ENCODE measurements at places on chromosomes 12 and 14. TPM values are rescaled to one million over a fixed set of nuclear protein-coding genes. Genes with fewer than 3 reads are reported as not detected.
A peak's percentile ranks its signal among the peaks of the same experiment; 100 is the strongest.

DNA sequence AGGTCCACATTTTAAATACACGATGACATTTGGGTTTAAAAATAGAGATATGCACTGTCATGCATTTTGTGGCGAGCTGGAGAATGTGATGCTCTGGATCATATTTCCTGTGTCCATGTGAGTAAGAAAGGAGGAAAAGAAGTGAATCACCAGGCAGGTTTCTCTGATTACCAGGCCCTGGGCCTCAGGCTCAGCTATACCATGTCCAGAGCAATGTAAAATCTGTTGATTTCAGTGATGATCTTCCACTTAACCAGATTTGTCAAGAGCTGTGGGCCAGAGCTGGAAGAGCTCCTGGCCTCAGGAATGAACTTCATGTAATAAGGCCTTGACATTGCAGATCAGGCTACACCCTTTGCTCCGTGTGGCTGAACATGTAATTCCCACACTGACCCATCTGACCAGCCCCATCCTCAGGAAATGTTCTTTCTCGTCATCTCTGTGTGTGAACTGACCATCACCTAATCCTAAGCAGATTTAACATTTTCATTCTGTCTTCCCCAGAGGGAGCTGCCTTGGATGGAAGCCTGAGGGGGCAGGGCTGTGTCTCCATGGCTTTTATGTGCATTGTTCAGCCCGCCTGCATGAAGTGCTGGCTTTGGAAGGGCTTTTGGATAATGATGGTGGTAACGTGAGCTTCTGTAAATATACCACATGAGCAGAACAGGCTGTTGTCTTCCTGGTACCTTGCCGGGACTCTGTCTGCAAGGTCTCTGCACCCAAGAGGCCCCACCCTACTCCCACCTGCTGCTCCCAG lies 54.5 kb downstream of the CRACR2A start:
- no peak for DNase-seq

RPGRIP1 gene
- not detected for total RNA-seq

GRCh38 chr14:54929556-54929955 lies 26.9 kb upstream of the GCH1 start:
- DNase-seq, result no peak

GRCh38 chr12:110224379-110225304 lies 56.4 kb upstream of the ATP2A2 start:
- no peak for DNase-seq

GRCh38 chr12:64890873-64891468 lies 66.5 kb downstream of the TBC1D30 start:
- DNase-seq, result peak; percentile 51

- peak; percentile 7 for DNase-seq
Measured at GRCh38 chr14:75794615-75795038, 133.6 kb downstream of the TTLL5 start.

DNA sequence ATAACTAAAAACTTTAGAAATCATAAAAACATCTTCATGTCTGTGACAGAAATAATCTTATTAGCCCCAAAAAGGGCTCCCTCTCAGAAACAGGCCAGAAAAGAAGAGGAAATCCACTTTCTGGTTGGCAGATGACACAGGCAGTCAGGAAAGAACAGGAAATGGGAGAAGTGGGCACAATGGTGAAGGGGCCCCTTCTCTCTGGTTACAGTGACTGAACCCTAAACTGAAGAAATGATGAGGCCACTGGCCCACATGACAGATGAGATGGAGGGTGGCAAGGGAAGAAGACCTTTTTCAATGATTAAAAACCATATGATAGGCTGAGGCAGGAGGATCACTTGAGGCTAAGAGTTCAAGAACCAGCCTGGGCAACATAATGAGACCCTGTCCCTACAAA lies 21.1 kb downstream of the TCTN1 start:
- DNase-seq, result no peak

SMCO2 gene
- not detected for total RNA-seq

GRCh38 chr12:49557917-49558215 lies 10.1 kb downstream of the MCRS1 start:
- no peak for DNase-seq

DNA sequence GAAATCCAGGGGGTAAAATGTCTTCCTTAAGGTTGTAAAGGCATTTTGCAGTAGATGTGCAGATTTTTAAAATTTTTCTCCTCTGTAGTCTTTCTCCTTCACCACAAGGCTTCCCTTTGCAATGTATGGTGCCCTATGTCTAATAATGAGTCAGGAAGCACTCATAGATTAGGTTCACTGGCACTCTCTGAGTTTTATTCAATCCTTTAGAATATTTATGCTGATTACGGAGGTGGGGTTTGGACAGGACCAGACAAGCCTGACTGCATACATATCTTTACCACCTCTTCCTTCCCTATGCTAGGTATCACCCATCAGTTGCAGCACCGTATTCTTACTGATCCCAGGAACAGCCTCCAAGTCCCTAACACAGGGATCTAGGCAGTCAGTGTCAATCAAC lies 99.5 kb downstream of the NEDD1 start:
- DNase-seq, result no peak

TEX22 gene
- 3.8 TPM for total RNA-seq

DNA sequence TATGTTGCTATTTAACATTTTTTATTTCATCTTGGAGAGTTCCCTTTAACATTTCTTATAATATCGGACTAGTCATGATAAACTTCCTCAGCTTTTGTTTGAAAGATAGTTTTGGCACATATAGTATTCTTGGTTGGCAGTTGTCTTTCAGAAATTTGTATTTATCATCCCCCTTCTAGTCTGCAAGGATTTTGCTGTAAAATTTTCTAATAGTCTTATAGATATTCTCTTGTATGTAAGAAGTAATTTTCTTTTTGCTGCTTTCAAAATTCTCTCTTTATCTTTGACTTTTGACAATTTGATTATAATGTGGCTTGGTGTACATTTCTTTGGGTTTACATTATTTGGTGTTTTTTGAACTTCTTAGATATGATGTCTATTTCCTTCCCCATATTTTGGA lies 116.0 kb upstream of the AVPR1A start:
- DNase-seq, result no peak

DNA sequence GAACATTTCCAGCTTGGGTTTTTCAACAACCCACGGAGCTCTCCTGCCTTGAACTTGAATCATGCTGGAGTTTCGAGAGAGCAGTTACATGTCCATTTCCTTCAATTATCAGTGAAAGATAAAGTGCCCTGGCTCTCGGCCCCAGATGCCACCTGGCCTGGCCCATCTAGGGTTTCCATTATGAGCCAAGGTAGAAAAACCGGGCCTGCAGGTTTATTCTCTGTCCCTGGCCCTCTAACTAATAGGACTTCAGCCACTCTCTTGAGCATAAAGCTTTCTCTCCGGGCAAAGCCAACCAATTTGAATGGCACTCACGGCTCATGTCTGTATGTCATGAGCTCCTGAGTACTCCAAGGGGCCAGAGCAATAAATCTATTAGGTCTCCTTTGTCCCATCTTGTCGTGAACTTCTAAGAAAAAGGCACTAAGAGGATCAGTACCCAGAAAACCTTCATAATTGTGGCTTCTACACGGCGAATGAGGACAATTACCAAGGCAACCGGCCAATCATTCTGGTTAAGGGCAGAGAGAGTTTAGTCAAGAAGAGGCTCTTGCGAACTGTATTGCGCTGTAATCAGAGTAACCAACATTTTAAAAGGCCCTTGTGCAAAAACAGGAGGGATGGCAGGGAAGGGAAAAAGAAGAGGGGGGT lies 392.3 kb downstream of the MED13L start:
- no peak for DNase-seq

GRCh38 chr12:74644681-74645080 lies 107.0 kb downstream of the ATXN7L3B start:
- no peak for DNase-seq

DNA sequence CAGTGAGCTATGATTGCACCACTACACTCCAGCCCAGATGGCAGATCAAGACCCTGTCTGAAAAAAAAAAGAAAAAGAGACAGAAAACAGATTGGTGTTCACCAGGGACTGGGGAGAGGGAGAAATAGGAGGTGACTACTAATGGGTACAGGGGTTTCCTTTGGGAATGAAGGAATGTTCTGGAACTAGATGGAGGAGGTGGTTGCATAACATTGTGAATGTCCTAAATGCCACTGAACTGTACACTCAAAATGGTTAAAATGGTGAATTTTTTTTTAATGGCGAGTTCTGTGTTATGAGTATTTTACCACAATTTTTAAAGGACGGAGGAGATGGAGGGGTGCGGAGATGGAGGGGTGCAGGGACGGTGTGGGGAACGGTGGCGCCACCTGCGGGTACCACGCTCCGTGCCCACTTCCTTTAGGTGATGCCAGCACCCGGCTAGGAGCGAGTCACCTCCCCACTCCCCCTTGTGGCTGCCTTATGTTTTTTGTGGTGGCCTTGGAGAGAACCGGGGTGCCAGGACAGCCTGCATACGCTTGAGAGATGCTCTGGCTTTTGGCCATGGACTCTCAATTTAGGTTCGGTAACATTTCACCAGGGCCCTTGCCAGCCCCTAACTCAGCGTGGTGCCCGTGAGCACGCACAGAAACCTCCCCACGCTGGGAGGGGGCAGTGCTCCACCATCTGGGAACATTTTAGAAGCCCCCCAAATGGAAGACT lies 16.1 kb downstream of the UBC start:
- DNase-seq, result no peak

GRCh38 chr12:125136702-125137101 lies 71.5 kb downstream of the AACS start:
- DNase-seq, result no peak

APOF gene
- total RNA-seq, result 0.17 TPM

- no peak for DNase-seq
Measured at GRCh38 chr14:99715266-99716000, 31.3 kb downstream of the CYP46A1 start.

DNA sequence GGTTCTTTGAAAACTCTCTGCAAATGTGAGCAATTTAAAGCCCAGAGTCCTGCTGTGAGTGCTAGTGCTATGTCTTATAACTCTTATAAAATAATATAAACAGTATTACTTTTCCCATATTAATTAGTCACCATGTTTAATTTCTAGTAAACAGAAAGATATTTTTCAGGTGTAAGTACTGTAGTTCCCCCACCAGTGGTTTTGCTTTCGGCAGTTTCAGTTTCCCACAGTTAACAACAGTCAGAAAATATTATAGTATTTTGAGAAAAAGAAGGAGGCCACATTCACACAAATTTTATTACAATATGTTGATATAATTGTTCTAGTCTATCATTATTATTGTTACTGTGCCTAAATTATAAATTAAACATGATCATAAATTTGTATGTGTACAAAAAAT lies 800.5 kb downstream of the LRFN5 start:
- no peak for DNase-seq

DNA sequence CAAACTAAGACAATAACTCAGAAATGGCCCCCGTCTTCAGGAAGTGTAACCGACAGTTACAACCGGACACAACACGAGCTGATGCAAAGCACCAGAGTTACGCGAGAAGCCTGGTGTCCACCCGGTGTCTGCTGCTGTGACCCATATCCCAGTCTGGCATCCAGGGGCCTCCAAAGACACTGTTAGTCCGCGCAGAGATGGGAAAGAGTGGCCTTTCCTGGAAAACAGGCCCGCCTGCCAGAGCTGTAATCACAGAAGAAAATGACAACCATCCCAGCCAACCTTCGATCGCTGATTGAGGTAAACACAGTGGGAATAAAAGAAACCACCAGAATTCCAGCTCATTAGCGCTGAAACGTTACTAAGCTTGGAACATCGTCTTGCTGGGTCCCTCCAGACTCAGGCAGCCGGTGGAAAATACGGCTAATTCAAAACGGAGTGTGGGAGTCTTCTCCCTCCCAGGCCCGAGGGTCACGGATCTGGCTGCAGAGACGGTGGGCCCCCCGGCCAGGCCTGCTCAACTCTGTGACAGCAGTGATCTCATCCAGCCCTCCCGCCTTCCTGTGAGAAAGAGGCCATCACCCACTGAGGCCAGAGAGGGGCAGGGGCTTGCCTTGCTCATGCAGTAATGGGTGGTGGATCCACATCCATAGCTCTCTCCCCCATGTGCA lies 273.9 kb upstream of the RTL1 start:
- DNase-seq, result no peak

GRCh38 chr12:7656121-7656520 lies 9.6 kb downstream of the APOBEC1 start:
- no peak for DNase-seq

HRK gene
- total RNA-seq, result 4.3 TPM

PMEL gene
- total RNA-seq, result 5.8 TPM

DNA sequence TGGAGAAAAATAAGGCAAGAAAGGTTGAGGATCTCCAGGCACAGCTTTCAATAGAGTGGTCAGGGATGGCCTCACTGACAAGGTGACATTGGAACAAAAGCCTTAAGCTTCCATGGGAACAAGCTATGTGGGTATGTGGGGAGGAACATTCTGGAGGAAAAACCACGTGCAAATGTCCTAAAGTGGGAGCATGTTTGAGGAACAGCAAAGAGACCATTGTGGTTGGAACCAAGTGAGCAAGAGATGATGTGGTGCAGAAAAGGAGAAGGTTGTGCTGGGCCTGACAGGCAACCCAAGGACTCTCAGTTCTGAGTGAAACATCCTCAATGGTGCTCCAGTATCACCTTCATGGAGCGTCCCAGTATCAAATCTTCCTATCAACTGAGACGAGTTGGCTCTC lies 184.0 kb downstream of the CAND1 start:
- no peak for DNase-seq

GRCh38 chr12:109130297-109131153 lies 14.1 kb downstream of the ACACB start:
- DNase-seq, result no peak

- DNase-seq, result no peak
Measured at GRCh38 chr14:63573581-63573980, 30.4 kb upstream of the PPP2R5E start.

DNA sequence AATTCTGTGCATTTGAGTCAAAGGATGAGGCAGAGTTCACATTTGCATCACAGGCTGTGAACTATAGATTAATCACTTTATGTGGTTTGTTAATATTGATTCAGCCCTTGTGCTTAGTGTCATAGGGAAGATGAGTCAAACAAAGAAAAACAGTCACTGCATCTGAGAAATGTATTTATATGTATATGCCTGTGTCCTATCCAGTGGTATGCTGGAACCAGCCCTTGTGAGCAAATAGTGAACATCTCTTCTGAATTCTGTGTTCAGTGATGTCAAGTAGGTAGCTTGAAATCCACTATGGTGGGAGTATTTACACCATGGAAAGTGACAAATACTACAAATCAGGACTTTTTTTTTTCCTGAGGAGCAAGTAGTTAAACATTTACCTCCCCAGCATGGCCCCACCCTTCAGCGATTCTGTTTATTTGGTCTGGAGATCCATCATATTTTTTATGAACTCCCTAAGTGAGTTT lies 128.5 kb downstream of the HMGA2 start:
- DNase-seq, result no peak

GDF3 gene
- not detected for total RNA-seq

GRCh38 chr14:21103411-21103709 lies 2.5 kb downstream of the TMEM253 start:
- no peak for DNase-seq

GRCh38 chr12:41627476-41627875 lies 439.4 kb downstream of the PDZRN4 start:
- no peak for DNase-seq

TGFB3 gene
- 1.6 TPM for total RNA-seq

GRCh38 chr14:80906946-80907345 lies 34.6 kb downstream of the CEP128 start:
- no peak for DNase-seq

GRCh38 chr14:75150150-75150549 lies 23.3 kb upstream of the NEK9 start:
- DNase-seq, result no peak
